GM13976 (cell line): ENCODE measurements at places on chromosomes 4 and X.

GRCh38 chr4:2599304-2599654, 62.8 kb downstream of the FAM193A start:
- no peak for DNase-seq

DNA sequence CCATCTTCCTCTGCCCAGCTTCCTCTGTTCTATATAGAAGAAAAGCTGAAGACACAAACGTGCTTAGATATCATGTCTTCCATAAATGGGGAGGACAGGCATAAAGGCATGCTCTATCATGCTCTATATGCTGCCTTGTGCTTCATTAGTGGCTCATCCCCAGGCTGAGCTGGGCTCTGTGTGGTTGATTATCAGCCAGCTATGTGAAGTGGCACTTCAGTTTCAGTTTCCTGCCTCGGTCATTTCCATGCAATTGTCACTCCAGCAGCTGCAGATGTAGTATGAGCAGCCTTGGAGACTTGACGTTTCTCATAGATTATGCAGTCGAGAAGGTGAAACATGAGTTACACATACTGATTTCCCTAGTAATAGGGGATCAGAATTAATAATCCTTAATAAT, 106.2 kb downstream of the SYTL5 start:
- DNase-seq = no peak

- DNase-seq = no peak
These were observed 58.4 kb upstream of the CBR4 start for GRCh38 chr4:169068423-169068822.

GRCh38 chr4:61527888-61528287, 327.8 kb downstream of the ADGRL3 start:
- DNase-seq = no peak

DNA sequence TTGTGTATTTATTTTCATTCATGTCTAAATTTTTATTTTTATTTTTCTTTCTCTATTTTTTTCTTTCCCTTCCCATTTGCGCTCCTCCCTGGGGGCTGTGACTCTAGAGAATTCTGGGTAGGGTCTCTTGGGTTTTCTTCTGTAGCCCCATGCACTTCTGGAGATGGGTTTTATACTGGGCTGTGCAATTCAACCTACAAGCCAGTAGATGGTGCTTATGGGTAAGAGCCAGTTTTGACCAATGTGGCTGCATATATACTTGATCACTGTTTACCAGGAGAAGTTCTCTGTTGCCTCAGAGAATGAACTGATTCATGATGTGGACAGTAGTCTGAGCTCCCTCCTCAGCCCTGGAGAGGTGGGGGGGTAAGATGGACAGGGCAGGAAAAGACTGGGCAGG, 614.6 kb downstream of the PCDH19 start:
- no peak for DNase-seq

DNA sequence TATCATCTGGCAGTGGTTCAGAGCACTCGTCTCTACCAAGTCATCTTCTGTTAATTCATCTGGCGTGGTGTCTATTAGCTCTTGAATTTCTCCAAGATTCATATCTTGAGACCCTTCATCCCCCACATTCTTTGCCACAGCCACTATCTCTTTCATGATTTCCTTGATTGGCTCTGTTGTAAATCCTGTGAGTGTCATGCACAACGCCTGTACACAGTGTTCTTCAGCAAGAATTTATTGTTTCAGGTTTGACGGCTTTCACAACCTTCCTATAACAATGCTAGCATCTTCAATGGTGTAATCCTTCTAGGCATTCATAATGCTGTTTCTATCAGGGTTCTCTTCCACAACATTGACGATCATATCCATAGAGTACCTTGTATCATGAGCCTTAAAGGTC, 30.9 kb downstream of the MGST2 start:
- no peak for DNase-seq

GRCh38 chr4:71872767-71873415, 89.0 kb upstream of the GC start:
- DNase-seq = no peak

GRCh38 chrX:40172401-40173142, 74.8 kb upstream of the BCOR start:
- DNase-seq = no peak

- DNase-seq = no peak
These were observed 186.5 kb downstream of the ANTXR2 start for GRCh38 chr4:79886557-79886956.

GRCh38 chr4:129153700-129154099, 57.7 kb downstream of the C4orf33 start:
- DNase-seq = no peak

GRCh38 chr4:121226362-121226761, 62.2 kb upstream of the TNIP3 start:
- no peak for DNase-seq

DNA sequence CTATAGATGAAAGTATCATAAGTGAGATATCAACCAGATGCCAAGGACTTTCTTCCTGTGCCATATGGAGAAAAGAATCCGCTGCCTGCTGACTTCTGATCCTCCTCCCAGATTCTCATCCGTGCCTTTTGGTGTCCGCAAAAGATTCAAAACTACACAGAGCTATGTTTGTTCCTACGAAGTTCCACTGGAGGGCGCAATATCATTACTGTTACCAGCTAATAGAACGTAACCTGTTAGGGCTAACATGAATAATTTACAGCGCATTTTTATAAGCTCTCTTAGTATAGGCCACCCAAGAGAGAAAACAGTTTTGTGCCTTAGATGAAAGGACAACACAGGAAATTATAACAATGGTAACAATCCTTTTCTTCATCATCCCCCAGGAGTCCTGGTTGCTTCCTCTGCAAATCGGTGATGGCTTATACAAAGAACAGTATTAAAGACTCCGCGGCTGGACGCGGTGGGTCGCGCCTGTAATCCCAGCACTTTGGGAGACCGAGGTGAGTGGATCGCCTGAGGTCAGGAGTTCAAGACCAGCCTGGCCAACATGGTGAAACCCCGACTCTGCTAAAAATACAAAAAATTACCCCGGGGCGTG, 22.8 kb upstream of the CENPVL3 start:
- peak; percentile 44 for DNase-seq

GRCh38 chr4:184028561-184029374, 123.7 kb downstream of the STOX2 start:
- DNase-seq = no peak

DNA sequence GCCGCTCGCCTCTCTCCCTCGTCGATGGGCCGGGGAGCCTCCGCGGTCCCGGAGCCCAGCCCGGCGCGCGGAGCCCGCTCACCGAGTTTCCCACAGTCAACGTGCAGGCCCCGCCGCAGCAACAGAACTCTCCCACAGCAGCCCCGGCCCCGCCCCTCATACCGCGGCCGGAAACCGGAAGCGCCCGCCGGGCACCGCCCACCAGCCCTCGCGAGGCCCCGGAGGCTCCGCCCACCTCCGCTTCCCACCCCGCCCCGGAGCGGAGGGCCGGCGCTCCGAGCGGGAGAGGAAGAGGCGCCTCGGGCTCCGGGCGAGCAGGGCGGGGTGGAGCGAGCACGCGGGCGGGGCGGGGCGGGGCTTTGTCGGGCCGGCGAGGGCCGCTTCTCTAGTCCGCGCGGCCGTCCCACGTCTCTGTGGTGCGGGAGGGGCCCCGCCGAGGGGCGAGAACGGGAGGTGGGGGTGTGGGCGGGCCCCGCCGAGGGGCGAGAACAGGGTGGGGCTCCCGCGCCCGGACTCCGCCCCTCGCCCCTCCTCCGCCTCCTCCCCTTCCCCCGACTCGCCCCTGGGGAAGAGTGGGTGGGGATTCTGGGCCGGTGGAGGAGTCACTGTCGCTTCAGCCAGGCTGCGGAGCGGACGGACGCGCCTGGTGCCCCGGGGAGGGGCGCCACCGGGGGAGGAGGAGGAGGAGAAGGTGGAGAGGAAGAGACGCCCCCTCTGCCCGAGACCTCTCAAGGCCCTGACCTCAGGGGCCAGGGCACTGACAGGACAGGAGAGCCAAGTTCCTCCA, at the start of the genes ABCD1 and BCAP31:
ABCD1 (plus strand) TSS at position 605 of the 787 bp plus-strand sequence. CDS start 411 bp downstream, outside the sequence.
BCAP31 (minus strand) TSS at position 136 of the 787 bp plus-strand sequence. CDS start 1,143 bp downstream, outside the sequence.
- DNase-seq = peak; percentile 95

DNA sequence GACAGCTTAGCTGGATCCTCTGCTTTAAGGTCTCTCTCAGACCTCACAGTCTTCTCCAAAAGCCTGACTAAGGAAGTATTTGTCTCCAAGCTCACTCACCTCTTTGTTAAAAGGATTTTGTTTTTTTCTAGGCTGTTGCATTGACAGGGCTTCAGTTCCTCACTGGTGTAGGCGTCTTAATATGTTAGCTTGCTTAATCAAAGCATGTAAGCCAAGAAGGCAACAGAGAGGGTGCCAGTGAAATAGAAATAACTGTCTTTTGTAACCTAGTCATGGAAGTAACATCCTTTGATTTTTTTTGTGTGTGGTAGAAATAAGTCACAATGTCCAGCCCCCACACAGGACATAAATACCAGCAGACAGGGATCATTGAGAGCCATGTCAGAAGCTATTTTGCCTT, 58.8 kb downstream of the FIP1L1 start:
- no peak for DNase-seq

DNA sequence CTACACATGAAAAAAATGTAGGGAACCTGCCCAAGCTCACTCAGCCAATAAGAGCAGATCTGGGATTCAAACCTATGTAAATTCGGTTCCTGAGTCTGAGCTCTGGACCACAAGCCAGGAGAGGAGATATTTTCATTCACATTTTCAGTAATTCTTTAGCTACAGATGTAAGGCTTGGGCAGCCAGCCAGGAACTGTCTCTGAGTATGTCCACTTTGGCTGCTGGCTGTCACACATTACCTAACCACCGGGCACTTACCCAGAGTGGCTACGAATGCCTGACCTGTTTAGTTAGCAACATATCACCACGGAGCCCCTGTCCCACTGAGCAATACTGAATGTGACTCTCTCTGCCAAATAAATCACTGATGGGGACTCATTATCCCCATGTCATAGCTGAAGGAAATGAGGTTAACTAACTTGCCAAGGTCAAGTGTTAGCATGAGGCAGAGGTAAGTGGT, 15.3 kb downstream of the USP46 start:
- DNase-seq = no peak

DNA sequence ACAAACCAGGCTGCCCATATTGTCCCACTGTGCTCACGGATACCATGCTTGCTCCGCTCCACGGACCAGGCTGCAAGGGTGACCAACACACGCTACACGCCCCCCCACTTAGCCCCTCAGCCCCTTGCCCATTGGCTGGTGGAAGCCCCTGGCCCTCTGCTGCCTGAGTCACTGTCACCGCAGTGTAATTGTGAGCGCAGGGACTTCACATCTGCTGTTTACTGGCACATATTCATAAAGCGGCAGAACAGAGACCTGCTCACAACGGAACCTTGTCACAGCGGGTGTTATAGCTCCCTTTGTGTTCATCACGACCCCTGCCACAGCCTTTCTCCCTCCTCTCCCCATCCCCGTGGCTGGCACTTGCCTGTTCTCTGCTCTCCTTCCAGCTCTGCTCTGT, 83.7 kb downstream of the PSAPL1 start:
- DNase-seq = no peak

- DNase-seq = no peak
These were observed 241.3 kb downstream of the COX7B2 start for GRCh38 chr4:46667790-46668189.

DNA sequence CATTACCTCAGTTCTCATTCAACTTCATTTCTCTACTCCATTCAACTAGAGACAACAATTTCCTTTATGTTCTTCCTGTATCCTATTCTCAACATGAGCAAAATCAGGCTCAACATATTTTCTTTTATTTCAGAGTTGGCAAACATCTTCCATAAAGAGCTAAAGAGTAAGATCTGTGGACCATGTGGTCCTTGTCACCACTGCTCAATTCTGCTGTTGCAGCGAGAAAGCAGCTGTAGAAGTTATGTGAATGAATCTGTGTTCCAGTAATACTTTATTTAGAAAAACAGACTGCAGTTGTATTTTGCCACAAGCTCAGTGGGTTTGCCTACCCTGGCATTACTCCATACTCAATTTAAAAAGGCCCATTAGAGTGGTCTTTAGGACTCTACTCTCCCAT, 2057.3 kb downstream of the ARAP2 start:
- DNase-seq = no peak
